Right cardiac atrium (tissue), 5 donors: ENCODE measurements at places on chromosomes 7 and 10. TPM values are rescaled to one million over a fixed set of nuclear protein-coding genes. Genes with fewer than 3 reads are reported as not detected.

GRCh38 chr7:26508917-26509316, 217.3 kb downstream of the SNX10 start:
- no peak for DNase-seq

DNA sequence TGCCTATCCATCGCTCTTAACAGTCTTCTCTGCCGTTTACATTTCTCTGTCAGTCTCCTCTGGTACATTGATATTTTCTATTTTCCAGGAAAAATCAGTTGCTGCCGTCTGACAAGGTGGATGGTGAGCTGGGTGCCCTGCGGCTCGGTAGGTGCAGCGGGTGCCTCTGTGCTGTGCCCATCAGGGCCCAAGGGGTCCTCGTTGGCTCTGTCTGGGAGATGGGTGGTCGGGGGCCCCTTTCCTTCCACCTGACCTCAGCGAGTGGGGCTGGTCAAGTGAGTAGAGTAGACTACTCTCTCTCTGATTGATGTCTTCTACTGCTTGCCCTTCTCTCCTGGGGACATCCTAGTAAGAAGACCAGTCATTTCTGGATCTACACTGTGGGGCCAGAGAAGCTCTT, 57.4 kb downstream of the MINDY4 start:
- DNase-seq = no peak

ASIC3 gene
- polyA plus RNA-seq = 5.3 TPM

PAPSS2 gene
- polyA plus RNA-seq = 5.0 TPM

GRID2IP gene
- polyA plus RNA-seq = 0.05 TPM

MMRN2 gene
- polyA plus RNA-seq = 19.8 TPM

GRCh38 chr10:470339-471003, 219.0 kb downstream of the DIP2C start:
- no peak for DNase-seq

DNA sequence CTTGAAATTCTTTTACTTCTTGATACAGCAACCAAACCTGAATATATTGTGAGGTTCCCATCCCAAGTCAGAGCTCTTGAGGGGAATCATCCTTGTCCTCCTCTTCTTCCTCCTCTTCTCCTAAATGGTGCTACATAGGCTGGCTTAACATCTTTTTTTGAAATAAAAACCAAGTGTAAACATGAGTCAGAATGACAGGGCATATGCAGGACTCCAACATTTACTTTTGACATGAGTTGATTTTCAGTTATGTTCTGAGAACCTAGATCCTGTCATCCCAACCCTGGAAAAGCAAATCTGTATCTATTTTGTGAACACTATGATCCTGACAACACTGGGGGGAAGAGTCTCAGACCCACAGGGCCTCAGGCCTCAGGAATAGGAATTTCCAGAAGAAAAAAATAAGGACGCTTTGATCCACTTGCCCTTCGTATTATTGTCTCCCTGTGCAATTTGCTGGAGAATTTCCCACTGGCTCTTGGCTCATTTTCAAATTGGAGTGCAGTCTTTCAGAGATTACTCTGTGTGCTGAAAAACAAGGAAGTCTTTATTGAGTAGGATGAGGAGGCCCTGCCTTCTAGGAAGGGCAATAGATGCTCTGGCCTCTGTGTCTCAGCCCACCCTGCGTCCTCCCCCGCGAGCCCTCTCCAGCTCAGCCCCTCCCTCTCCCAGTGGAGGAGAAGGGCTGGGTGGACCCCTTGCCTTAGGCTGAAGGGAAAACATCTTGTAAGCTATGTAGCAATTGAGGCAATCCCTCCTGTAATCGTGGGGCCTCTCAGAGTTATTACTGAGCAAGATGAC, 121.6 kb downstream of the CREB5 start:
- DNase-seq = peak; percentile 54

GRCh38 chr7:22338877-22339276, 18.1 kb downstream of the RAPGEF5 start:
- DNase-seq = no peak

DNA sequence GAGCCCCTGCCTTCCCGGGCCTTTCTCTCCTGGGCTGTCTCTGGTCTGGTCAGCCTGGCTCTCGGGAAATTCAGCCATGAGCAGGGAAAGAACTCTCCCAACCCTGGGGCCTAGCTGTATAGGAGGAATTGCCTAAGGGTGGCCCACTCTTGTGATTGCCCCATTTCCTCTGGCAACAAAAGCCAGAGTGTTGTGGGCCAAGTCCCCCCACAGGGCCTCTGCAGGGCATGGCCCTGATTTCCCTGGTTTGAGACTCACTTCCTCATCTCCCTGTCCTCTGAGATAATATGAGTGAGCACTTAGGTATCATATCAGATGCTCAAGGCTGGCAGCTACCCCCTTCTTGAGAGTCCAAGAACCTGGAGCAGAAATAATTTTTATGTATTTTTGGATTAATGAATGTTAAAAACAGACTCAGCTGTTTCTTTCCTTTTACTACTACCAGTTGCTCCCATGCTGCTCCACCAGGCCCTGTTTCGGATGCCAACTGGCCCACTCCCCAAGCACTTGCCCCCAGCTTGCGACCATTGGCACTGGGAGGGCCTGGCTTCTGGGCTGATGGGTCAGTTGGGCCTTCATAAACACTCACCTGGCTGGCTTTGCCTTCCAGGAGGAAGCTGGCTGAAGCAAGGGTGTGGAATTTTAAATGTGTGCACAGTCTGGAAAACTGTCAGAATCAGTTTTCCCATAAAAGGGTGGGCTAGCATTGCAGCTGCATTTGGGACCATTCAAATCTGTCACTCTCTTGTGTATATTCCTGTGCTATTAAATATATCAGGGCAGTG, 11.4 kb downstream of the IRF5 start:
- no peak for DNase-seq

DNA sequence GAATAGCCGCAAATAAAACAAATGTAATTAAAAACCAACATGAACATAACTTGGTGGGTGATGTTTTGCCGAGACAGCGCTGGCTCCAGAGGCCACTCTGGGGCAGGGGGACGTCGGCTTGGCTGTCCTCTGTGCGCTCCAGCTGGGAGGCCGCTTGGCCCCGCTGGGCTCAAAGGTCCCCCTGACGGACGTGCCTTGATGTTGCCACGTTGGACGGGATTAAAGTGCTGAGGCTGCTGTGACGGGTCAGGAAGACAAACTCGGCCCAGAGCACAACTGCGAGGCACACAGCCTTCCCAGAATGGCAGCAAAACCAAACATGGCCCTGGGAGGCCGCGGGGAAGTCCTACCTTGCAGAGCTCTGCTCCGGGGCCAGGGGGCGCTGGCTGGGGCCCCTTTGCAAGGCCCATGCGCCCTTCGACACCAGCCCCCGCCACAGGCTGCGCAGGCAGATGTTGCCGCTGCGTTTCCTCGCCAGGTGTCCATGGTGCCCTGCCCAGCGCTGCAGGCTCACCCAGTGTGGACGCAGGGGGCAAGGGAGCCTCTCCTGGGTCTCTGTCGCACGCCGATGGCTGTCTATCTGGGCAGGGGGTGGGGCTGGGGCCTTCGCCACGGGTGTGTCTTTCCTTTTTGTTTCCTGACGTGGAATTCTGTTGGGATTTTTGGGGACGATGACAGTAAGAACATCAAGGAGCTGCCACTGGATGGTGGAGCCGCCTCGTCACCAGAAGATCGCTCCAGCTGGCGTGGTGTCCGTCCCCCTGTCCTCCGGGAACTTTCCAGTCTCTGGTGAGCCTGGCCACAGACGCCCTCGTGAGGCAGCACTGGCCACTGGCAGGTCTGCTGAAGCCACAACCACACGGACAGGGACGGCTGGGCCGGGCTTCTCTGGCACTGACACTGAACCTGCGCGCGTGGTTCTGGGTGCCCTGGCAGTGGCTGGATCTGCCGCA, 99.6 kb upstream of the DIP2C start:
- DNase-seq = peak; percentile 89

DNA sequence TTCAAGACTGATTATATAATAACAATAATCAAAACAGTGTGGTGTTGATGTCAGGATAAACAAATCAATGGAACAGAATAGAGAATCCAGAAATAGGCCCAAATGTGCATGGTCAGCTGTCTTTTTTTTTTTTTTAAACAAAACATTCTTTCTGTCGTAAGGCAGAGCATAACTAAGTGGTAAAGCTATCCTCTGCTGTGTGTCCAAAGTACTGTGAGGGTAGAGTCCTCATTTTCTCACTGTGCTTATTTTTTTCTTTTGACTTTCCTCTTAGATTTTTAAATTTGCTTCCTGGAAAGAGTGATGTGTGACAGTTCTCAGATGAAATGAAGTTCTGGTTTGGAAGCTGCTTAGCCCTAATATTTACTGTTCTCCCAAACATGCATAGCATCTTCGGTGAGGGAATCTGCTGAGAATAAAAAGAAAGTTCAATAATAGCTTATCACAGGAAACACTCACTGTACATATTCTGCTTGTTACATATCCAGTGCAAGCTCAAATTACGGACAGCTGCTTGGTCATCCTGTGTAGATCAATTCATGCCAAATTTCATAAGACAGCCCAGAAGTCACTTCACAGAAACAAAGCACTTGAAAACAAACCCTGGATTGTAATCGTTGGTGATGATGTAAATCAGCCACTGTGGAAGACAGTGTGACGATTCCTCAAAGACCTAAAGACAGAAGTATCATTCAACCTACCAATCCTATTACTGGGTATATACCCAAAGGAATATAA, 423.9 kb downstream of the NEBL start:
- DNase-seq = no peak

DNA sequence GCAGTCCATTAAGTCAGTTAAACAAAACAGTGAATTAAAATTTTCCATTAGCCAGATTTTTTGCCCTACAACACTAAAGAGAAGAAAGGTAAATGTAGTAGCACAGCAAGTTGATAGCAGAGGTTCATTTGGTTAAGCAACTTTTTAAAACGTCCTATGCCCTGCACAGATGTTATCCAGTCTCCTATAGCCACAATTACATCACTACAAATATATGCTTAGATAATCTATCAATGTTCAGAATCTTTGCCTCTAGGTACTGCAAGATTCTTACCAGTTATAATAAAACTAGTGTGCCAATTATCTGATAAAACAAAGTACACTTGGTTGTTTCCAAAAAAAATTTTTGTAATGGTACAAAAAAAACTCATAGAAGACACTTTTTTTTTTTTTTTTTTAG, 175.5 kb upstream of the MYO3A start:
- DNase-seq = no peak

MET gene
- 4.1 TPM for polyA plus RNA-seq

DNA sequence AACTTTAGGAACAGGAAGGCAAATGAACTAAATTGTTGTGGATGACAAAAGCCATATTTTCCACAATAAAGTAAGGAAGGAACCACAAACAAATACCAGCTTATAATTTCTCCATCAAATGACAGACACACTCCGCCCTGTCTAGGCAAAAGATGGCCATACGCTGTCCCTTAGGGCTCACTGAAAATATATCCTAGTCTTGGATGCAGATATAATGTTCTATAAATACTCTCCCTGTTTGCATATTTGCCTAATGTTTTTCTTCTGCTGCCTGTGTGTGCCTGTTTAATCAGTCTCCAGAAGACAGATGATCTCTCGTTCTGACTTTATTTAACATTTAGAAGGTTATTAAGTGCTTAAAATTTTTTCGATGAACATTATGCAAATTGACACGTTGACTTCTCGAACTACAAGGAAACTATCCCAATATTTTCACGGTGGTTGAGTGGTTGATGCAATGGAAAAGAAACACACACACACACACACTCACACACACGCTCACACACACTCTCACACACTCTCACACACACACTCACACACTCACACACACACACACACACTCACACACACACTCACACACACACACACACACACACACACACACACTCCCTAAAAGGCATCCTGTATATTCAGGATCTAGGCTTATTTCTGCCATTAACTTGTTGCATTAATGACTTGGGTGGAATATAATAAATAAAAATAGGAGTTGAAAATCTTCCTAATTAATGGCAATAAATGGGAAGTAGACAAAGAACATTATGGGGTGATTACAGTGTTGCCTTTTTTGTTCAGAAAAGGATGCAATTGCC, 297.1 kb downstream of the PRPF18 start:
- no peak for DNase-seq

GPER1 gene
- 3.6 TPM for polyA plus RNA-seq

DNA sequence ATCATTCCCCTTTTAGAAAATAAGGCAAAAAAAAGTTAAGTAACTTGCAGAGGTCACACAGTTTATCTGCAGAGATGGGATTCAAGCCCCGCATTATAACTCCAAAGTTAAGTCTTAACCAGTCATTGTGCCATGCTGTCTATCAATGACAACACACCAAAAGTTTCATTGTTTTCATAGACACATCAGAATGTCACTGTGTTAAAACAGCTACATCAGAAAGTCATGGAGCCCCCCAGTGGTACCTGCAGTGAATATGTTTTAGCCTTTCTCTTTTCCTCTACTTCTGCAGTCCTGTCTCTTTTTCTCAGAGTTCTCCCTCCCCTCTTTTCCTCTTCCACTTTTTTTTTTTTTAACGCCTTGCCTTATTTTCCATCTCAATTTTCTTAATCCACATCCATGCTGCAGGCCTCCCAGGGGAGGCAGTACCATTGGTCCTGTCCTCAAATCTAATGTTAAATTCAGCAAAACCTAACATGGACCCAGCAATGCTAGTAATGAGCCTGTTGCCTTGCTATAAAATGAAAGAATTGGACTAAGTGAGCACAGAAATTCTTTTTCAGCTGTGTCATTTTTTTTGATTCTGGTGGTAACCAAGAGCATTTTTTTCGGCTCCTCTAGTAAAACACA, 3.8 kb upstream of the NRCAM start:
- DNase-seq = no peak

GRCh38 chr7:137576481-137576880, 232.9 kb upstream of the PTN start:
- no peak for DNase-seq

- DNase-seq = no peak
These were observed 253.8 kb downstream of the LRMDA start for GRCh38 chr10:75685187-75685586.

SYT15 gene
- polyA plus RNA-seq = 2.6 TPM

NEUROD6 gene
- polyA plus RNA-seq = not detected

GIMAP8 gene
- polyA plus RNA-seq = 12.2 TPM

DNA sequence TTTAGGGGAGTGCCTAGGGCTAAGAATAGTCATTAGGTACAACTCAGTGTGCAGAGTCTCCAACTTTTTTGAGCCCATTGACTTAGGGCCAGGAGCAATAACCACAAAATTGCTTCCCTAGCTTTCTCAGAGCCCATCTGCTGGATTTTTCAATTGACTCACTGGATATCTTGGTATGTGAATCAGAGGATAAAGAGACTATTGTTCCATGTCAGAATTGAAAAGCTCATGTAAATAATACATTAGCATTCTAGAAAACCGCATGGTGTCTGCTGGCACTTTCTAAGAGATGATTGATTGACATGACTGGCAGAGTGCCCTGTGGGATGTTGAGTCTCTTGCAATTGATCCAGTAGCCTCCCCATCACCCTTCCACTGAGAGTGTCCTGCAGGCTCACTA, 246.2 kb downstream of the CCDC7 start:
- no peak for DNase-seq

GRCh38 chr7:34912236-34912635, 125.0 kb downstream of the DPY19L1 start:
- no peak for DNase-seq

CFAP58 gene
- polyA plus RNA-seq = 2.9 TPM

- no peak for DNase-seq
These were observed 908 bp downstream of the NOM1 start for GRCh38 chr7:156950381-156950858.

DNA sequence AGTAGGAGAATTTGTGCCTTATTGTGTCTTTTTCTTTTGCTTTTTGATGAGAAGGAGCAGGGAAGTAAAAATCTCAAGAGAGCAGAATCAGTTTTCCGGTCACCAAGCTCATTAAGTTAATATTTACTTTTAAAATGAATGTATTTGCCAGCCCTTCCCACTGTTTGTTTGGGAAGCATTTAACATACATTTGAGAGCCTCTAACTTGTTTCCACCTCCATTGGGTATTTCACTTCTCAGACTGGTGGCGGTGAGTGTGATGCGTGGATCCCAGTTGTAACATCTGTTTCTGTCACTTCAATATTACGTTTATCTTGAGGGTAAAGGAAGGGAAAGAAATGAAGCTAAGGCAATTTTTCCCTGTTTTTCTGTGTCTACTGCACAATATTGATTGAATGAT, 22.8 kb downstream of the CDK14 start:
- no peak for DNase-seq
